Breast epithelium (tissue), 4 donors: ENCODE measurements at places on chromosomes 16 and 17. TPM values are rescaled to one million over a fixed set of nuclear protein-coding genes. Genes with fewer than 3 reads are reported as not detected.
A peak's percentile ranks its signal among the peaks of the same experiment; 100 is the strongest.

- peak overlapping the region; percentile 91 for H3K27ac ChIP-seq
- peak overlapping the region; percentile 16 for H3K4me3 ChIP-seq
- no peaks in the 10 kb centered on the region for H3K4me1 ChIP-seq
- no peaks in the 10 kb centered on the region for H3K27me3 ChIP-seq
- H3K36me3 ChIP-seq, result no peaks in the 10 kb centered on the region
- DNase-seq, result no peak
These were observed 33.6 kb upstream of the CCR7 start for GRCh38 chr17:40598619-40599467.

- H3K4me3 ChIP-seq, result no peak overlapping the region
- H3K36me3 ChIP-seq, result no peaks in the 10 kb centered on the region
- H3K4me1 ChIP-seq, result no peaks in the 10 kb centered on the region
- no peak for DNase-seq
- H3K27me3 ChIP-seq, result no peaks in the 10 kb centered on the region
These were observed 963.6 kb upstream of the GOT2 start for GRCh38 chr16:59697761-59698160.

DNA sequence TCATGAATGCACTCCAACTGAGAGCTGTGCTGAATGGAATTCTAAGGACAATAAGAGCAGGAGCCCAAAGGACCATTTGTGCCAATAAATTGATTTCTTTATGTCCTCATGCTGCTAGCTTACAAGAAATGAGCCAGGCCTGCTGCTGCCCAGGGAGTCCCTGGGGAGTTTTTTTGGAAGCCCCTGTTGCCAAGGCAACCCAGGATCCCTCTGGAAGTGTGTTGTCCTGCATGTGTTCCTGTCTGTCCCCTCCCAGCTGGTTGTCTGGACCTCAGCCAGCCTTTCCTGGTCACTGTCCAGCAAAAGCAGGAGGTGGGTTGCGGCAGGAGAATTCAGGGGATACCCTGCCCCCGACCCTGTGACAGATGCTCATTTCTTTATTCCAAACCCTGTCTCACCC lies 51.0 kb upstream of the GPRC5B start:
- DNase-seq, result no peak
- H3K27ac ChIP-seq, result no peak overlapping the region
- H3K4me1 ChIP-seq, result no peaks in the 10 kb centered on the region
- H3K27me3 ChIP-seq, result no peaks in the 10 kb centered on the region

- H3K36me3 ChIP-seq, result no peaks in the 10 kb centered on the region
- H3K27me3 ChIP-seq, result no peaks in the 10 kb centered on the region
- H3K4me1 ChIP-seq, result no peaks in the 10 kb centered on the region
- H3K4me3 ChIP-seq, result no peak overlapping the region
- no peak for DNase-seq
- peak overlapping the region; percentile 57 for H3K27ac ChIP-seq
These were observed 36.6 kb upstream of the MED9 start for GRCh38 chr17:17440010-17440843.

GRCh38 chr17:81044764-81045589 lies 10.0 kb downstream of the BAIAP2 start:
- no peaks in the 10 kb centered on the region for H3K36me3 ChIP-seq
- H3K4me3 ChIP-seq, result peak overlapping the region; percentile 29
- peak overlapping the region; percentile 88 for H3K27ac ChIP-seq
- DNase-seq, result peak; percentile 90
- H3K4me1 ChIP-seq, result peaks cover 49% of the 10 kb centered on the region

- no peak for DNase-seq
- H3K4me3 ChIP-seq, result peak overlapping the region; percentile 66
- H3K4me1 ChIP-seq, result no peaks in the 10 kb centered on the region
- no peak overlapping the region for H3K27ac ChIP-seq
- no peaks in the 10 kb centered on the region for H3K36me3 ChIP-seq
These were observed 40.2 kb downstream of the C16orf87 start for GRCh38 chr16:46790599-46791270.

GRCh38 chr16:21989133-21989532 lies 11.8 kb downstream of the PDZD9 start:
- no peaks in the 10 kb centered on the region for H3K4me1 ChIP-seq
- no peak for DNase-seq
- no peak overlapping the region for H3K4me3 ChIP-seq
- no peak overlapping the region for H3K27ac ChIP-seq

- no peak for DNase-seq
- H3K4me3 ChIP-seq, result no peak overlapping the region
- no peak overlapping the region for H3K27ac ChIP-seq
These were observed 5.0 kb upstream of the CAPN15 start for GRCh38 chr16:522320-523096.

GRCh38 chr16:28900601-28901000 lies 22.3 kb downstream of the ATP2A1 start:
- H3K36me3 ChIP-seq, result no peaks in the 10 kb centered on the region
- H3K4me3 ChIP-seq, result no peak overlapping the region
- no peaks in the 10 kb centered on the region for H3K27me3 ChIP-seq
- H3K27ac ChIP-seq, result no peak overlapping the region
- DNase-seq, result no peak
- H3K4me1 ChIP-seq, result no peaks in the 10 kb centered on the region

DNA sequence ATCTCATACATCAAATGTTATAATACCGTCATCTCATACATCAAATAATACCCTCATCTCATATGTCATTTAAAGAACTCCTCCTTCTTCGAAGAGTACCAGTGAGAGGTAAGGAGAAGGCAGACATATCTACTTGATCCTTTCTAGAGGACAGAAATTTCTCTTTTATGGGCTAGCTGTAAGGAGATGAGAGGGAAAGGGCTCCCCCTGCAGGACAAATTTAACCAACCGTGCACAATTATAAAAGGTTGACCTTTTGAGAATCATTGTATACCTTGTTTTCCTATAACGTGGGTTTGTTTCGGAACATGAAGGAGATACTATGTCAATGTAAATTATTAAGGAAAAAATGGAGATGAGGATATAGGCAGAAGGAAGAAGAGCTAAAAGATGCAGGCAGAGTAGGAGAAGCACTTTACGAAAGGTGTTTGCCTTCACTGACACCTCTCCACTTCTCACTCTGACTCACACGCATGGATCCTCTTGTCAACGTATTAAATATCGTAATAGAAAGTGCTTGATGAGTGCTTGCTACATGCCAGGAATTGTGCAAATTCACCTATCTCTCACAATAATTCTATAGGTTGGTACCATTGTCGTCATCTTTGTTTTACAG lies 465.9 kb upstream of the ERCC4 start:
- no peak overlapping the region for H3K4me3 ChIP-seq
- DNase-seq, result no peak
- no peaks in the 10 kb centered on the region for H3K36me3 ChIP-seq

GRCh38 chr16:27690608-27691007 lies 140.7 kb downstream of the KATNIP start:
- DNase-seq, result no peak
- no peak overlapping the region for H3K27ac ChIP-seq

DNA sequence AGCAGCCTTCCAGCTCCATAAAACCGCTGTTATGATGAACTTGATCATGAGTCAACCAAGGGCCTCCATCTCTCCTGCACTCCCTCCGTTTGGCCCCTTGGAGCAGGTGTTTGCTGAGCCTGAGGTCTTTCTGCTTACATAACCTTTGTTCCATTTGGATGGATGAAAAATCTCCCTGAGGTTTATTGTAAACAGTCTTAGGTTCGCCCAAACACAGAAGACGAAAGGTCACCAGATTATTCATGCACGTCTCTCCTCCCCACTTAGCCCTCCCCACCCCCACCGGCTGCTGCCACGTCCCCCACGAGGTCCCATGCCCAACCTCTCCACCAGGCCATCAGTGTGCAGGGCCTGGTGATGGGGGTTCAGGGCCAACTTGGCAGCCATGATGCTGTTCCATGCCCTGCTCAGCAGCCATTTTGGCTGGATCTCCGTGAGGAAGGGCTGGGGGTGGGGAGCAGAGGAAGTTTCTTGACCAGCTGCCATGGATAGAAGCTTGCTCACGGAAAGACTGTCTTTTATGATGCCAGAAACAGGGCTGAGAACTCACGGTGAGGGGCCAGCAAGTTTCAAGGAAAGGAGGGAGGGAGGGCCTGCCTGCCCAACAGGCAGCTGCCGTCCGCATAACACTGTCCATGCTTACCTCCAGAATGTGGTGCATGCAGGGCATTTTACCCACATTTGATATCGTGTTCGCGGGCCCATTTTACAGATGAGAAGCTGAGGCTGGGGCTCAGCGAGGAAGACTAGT lies 47.8 kb upstream of the FOXF1 start:
- H3K4me1 ChIP-seq, result no peaks in the 10 kb centered on the region
- H3K27ac ChIP-seq, result no peak overlapping the region
- DNase-seq, result no peak
- no peak overlapping the region for H3K4me3 ChIP-seq

GRCh38 chr17:82876602-82877379 lies 37.0 kb upstream of the ZNF750 start:
- no peaks in the 10 kb centered on the region for H3K27me3 ChIP-seq
- H3K36me3 ChIP-seq, result no peaks in the 10 kb centered on the region
- no peak overlapping the region for H3K4me3 ChIP-seq
- DNase-seq, result peak; percentile 85
- peaks cover 6% of the 10 kb centered on the region for H3K4me1 ChIP-seq
- H3K27ac ChIP-seq, result peak overlapping the region; percentile 82

- H3K4me1 ChIP-seq, result no peaks in the 10 kb centered on the region
- no peak for DNase-seq
- H3K27me3 ChIP-seq, result no peaks in the 10 kb centered on the region
- no peaks in the 10 kb centered on the region for H3K36me3 ChIP-seq
- H3K27ac ChIP-seq, result no peak overlapping the region
These were observed 51.1 kb upstream of the MYH2 start for GRCh38 chr17:10600571-10600970.

- no peak overlapping the region for H3K27ac ChIP-seq
- H3K4me3 ChIP-seq, result no peak overlapping the region
- H3K4me1 ChIP-seq, result peaks cover 7% of the 10 kb centered on the region
- no peaks in the 10 kb centered on the region for H3K36me3 ChIP-seq
- no peak for DNase-seq
These were observed 44.1 kb downstream of the SRCIN1 start for GRCh38 chr17:38561416-38562214.

- H3K4me1 ChIP-seq, result no peaks in the 10 kb centered on the region
- no peak overlapping the region for H3K27ac ChIP-seq
- no peaks in the 10 kb centered on the region for H3K36me3 ChIP-seq
- no peaks in the 10 kb centered on the region for H3K27me3 ChIP-seq
- H3K4me3 ChIP-seq, result no peak overlapping the region
These were observed 28.2 kb downstream of the LAT start for GRCh38 chr16:29012913-29013553.

- H3K27me3 ChIP-seq, result no peaks in the 10 kb centered on the region
- no peak overlapping the region for H3K27ac ChIP-seq
- no peak for DNase-seq
- H3K4me1 ChIP-seq, result no peaks in the 10 kb centered on the region
- no peak overlapping the region for H3K4me3 ChIP-seq
- H3K36me3 ChIP-seq, result no peaks in the 10 kb centered on the region
These were observed 35.5 kb downstream of the ADCY7 start for GRCh38 chr16:50301626-50302471.

DNA sequence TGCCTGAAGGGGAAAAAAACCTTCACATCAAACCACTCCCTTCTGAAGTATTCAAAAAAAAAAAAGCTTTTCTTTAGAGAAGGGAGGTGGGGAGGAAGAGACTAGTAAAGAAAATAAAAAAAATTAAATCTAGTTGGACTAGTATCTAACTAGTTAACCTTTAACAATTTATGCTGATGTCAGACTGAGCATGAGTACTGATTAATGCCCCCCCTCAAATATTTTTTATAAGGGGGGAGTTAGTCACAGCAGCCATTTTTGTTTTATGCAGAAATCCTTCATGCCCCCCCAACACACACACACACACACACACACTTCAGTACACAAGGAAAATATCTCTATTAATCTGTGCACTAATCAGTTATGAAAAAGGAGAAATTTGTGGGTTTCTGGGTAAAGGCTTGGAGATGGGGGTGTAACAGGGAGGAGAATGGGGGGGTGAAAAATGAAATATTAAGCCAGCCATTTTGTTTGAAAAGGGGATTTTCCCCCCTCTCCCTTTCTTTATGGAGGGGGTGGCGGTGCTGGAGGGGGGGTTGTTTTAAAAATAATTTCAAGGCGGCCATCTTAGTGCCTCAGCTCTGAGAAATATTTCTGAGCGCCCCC lies 4.7 kb upstream of the CHD3 start:
- H3K4me3 ChIP-seq, result peak overlapping the region; percentile 93
- H3K27me3 ChIP-seq, result no peaks in the 10 kb centered on the region
- H3K36me3 ChIP-seq, result no peaks in the 10 kb centered on the region
- H3K27ac ChIP-seq, result peak overlapping the region; percentile 99
- peaks cover 7% of the 10 kb centered on the region for H3K4me1 ChIP-seq

GRCh38 chr17:73105431-73105830 lies 12.9 kb upstream of the SLC39A11 start:
- no peak overlapping the region for H3K27ac ChIP-seq
- no peak overlapping the region for H3K4me3 ChIP-seq
- H3K4me1 ChIP-seq, result no peaks in the 10 kb centered on the region

DNA sequence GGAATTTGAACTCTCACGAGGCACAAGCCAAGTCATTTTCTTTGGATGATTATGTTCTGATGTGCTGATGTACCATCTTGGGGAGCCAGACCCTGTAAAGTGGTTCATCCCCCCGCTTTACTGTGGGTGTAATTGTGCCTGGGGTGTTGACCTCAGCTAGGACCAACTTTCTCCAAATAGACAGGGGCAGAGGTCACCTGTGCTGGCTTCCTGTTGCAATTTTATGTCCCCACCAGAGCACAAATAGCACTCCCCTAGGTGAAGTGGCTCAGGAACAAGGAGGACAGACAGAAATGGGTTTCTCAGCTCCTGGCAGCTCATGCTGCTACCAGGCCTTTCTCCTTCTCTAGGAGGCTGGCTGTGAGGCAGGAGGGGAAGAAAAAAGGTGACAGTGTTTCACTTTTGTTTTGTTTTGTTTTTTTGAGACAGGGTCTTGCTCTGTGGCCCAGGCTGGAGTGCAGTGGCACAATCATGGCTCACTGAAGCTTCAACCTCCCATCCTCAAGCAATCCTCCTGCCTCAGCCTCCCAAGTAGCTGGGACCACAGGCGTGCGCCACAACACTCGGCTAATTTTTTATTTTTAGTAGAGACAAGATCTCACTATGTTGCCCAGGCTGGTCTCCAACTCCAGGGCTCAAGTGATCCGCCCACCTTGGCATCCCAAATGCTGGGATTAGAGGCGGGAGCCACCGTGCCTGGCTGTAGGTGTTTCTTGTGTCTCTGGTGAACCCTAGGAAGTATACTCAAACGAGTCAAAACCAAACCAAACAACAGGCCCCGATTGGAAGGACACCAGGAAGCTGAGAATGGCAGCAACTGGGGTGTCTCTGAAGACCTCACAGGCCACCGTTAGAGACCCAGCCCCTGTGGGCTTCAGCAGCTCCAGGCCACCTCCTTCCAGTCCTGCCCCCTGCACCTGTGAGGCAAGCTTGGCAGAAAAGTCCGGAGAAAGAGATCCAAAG lies 32.5 kb upstream of the WFIKKN2 start:
- no peaks in the 10 kb centered on the region for H3K4me1 ChIP-seq
- peak overlapping the region; percentile 57 for H3K27ac ChIP-seq
- no peaks in the 10 kb centered on the region for H3K27me3 ChIP-seq
- no peaks in the 10 kb centered on the region for H3K36me3 ChIP-seq
- H3K4me3 ChIP-seq, result no peak overlapping the region

Gene KRTAP4-4
- not detected for total RNA-seq

Gene MYH1
- total RNA-seq, result not detected

Gene ACSM2A
- total RNA-seq, result not detected

Gene CCL7
- total RNA-seq, result not detected

Gene XAF1
- total RNA-seq, result 25.2 TPM

Gene CSH1
- total RNA-seq, result not detected

Gene PTX4
- total RNA-seq, result not detected
